ENCODE measurements at places on chromosomes 11 and 22. TPM values are rescaled to one million over a fixed set of nuclear protein-coding genes. Genes with fewer than 3 reads are reported as not detected.

- no peak for DNase-seq
These were observed 3.4 kb upstream of the NHERF4 start for GRCh38 chr11:119181677-119182412.

BRD1 gene
- 35.9 TPM for total RNA-seq

DNA sequence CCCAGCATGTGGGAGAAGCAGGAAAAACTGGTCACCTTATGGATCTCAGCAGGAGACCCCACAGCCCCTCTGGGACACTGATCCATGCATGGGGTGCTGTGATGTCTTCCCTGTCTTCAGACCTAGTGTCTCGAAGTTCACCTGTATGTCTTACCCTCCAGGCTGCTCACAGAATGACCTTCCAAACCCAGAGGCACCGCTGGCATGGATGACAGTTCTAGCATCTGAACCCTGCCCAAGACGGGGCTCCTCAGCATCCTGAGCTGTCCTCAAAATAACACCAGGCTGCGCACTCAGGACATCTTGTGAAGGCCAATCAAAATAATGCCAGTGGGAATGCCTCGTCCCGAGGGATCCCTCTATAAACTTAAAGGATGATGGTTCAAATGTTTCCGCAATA, 824.9 kb downstream of the TBC1D22A start:
- DNase-seq = no peak

GLYATL1 gene
- not detected for total RNA-seq

ARHGAP32 gene
- total RNA-seq = 13.1 TPM

MS4A4A gene
- total RNA-seq = 100 TPM

GRCh38 chr11:129208863-129209262, 16.7 kb upstream of the ARHGAP32 start:
- DNase-seq = no peak

All from spleen (tissue), 13 donors.